Fibroblast of gingiva (primary cell): ENCODE measurements at places on chromosomes 16 and 17.

- no peak for DNase-seq
Measured at GRCh38 chr17:36600465-36600864, 918 bp upstream of the MRM1 start.

DNA sequence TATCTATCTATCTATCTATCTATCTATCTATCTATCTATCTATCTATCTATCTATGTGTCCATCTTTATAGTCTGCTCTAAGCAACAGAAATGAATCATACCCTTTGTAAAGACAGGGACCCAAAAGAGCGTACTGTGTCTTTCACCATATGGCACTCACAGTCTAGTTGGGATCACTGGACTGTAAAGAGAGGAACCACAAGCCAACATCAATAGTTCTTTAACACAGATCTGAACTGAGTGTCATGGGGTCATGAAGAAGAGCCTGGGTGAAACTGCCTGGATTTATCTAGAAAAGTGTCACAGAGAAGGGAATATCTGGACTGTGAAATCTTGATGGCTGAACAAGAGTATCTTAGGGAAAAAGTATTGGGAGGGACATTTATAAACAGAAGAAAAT, 619.1 kb upstream of the SOX9 start:
- DNase-seq, result no peak

DNA sequence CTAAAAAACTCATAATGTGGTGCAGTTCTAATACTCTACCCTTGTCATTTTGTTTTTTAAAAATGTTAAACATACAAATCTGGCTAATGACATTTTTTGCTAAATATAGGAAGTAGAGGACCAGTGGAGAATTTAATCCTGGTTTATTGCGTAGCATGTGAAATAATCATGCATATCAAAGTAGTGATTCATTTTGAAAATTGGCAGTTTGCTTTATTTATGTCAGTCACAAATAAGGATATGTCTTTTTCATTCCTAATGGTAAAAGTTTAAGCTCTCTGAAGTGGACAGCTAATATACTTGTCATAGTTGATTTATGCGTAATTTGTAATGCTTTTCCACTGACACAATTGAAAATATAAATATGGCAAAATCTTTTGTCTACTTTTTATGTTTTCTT, 224.2 kb downstream of the BCAS3 start:
- DNase-seq, result peak; percentile 63

GRCh38 chr17:76131692-76132573, 9.1 kb downstream of the FOXJ1 start:
- DNase-seq, result no peak

DNA sequence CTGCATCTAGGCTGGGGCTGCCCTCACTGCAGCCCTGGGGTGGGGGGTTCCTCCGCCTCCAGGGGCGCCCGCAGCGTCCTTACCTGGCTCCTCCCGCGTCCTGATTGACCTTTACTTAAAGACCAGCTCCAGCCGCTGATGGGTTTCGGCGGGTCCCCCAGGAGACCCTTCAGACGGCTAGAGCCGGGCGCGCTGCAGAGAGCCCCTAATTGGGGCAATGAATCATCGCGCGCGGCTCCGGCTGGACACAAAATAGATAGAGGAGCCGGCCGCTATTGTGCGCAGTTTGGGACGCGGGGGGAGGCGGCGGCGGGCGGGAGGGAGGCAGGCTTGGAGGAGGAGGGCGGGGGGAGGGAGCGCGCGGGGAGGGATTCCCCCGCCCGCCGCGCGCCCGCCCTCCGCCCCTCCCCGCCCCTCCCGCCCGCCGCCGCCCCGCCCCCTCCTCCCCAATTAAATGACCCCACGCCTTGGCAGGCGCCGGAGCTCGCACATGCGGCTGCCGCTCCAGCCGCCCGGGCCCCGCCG, 56.5 kb upstream of the CIBAR2 start:
- peak; percentile 72 for DNase-seq

DNA sequence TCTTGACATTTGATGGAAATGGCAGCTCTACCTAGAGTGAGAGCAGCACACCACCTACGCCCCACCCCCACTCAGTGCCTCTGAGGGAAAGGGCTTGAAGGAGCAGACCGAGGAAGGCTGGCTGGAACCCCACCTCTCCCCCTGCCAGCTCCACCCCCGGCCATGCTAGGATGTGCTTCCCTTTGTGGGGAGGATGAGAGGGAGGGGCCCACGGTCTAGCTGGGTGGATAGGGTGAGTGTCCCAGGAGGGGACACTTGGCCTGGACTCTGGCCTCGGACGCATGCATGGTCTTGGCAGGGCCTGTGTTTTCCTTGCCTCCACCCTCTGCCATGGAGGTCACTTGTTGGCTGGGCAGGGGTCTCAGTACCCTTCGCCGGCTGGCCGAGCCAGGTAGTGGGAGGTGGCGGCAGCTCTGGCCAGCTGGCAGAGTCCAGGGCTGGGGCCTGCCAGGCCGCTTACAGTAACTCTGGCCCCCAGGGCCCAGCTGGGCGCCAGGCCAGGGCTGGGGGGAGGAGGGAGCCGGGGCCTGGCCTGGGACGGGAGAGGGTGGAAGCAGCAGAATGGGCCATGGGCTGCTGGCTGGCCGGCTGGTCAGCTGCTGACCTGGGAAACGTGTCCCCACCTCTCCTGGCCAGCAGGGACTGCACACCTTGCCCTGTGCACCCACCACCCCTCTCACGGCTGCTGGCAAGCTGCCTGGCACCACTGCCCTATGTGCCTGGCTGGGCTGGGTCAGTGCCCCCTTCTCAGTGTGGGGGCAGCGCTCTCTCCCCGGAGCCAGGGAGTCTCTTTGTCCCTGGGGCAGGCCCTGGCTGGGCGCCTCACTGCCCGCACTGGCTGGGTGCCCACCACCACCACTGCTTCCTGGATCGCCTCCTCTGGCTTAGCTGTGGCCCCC, 23.0 kb downstream of the RARA start:
- DNase-seq, result peak; percentile 93

DNA sequence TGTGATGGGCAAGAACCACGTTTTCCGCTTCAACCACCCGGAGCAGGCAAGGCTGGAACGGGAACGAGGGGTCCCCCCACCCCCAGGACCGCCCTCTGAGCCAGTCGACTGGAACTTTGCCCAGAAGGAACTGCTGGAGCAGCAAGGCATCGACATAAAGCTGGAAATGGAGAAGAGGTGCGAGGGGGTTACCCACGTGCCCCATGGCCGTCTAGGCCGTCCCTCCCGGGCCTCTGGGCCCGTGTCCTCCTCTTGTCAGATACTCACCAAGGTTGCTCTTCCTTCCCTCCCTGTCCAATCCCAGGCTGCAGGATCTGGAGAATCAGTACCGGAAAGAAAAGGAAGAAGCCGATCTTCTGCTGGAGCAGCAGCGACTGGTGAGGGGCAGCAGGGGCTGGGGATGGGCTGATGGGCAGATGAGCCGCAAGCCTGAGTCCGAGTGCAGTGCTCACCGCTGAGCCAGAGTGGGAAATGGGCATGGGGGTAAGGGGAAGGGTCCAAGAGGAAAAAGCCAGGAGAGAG, 14.7 kb downstream of the SLC52A1 start:
- no peak for DNase-seq

- DNase-seq, result no peak
Measured at GRCh38 chr16:8505327-8505991, 84.9 kb downstream of the TMEM114 start.

- DNase-seq, result peak; percentile 88
Measured at GRCh38 chr17:75681289-75681688, 14.2 kb downstream of the SAP30BP start.

- DNase-seq, result no peak
Measured at GRCh38 chr16:77868052-77868451, 79.7 kb downstream of the VAT1L start.

GRCh38 chr16:56387396-56387795, 37.9 kb downstream of the AMFR start:
- DNase-seq, result no peak

DNA sequence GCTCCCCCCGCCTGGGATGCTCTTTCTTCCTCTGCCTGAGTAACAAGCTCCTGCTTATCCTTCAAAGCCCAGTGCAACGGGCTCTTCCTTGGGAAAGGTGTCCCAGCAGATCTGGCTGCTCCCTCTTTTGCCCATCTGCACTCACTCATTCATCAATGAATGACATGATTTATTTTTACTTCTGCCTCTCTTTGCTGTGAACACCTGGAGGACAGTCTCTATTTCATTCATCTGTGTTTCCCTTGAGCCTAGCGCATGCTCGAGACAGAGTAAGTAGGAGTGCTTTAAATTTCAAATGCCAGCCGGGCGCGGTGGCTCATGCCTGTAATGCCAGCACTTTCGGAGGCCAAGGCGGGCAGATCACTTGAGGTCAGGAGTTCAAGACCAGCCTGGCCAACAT, 22.0 kb upstream of the GINS2 start:
- DNase-seq, result no peak

DNA sequence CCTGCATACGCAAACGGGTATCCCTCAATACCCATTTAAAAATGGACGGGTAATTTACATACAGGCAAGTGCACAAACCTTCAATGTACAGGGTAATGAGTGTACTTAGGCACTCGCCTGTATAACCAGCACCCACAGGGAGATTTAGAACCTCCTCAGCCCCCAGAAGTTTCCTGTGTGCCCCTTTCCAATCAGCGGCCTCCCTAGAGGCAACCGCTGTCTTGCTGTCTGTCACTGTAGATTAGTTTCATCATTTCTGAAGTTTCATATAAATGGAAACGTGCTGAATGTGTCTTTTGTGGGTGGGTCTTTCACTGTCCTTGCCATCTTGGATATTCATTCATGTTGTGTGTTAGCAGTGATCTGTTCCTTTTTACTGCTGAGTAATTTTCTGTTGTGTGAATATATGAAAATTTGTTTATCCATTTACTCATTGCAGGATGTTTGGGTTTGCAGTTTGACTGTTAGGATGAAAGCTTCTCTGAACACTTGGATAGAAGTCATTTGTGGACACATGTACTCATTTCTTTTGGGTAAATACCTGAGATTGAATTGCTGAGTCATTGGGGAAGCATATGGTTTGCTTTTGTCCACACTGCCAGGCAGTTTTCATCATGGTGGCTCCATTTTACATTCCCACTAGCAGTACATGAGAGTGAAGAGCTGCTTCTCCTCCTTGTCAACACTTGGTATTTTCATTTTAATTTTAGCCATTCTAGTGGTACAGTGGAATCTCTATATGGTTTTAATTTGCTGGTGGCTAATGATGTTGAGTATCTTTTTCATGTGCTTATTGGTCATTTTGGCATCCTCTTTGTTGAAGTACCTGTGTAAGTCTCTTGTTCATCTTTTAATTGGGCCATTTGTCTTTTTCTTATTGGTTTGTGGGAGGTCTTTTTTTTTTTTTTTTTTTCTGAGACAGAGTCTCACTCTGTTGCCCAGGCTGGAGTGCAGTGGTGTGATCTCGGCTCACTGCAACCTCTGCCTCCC, 2.1 kb upstream of the ADCY7 start:
- no peak for DNase-seq
